NAMALWA (cell line): ENCODE measurements at places on chromosomes 7 and 10.

DNA sequence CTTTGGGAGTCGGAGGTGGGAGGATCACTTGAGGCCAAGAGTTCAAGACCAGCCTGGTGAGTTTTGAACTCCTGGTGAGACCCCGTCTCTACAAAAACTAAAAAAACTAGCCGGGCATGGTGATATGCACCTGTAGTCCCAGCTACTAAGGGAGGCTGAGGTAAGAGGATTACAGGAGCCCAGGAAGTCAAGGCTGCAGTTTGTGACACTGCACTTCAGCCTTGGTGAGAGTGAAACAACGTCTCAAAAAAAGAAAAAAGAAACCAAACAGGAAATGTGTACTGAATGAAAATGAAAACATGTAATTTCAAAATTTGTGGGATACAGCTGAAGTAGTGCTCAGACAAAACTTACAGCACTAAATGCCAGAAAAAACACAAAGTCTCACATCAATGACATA, 7.6 kb downstream of the ARHGAP12 start:
- DNase-seq, result no peak

GRCh38 chr7:133022661-133023060, 59.2 kb downstream of the CHCHD3 start:
- no peak for DNase-seq

DNA sequence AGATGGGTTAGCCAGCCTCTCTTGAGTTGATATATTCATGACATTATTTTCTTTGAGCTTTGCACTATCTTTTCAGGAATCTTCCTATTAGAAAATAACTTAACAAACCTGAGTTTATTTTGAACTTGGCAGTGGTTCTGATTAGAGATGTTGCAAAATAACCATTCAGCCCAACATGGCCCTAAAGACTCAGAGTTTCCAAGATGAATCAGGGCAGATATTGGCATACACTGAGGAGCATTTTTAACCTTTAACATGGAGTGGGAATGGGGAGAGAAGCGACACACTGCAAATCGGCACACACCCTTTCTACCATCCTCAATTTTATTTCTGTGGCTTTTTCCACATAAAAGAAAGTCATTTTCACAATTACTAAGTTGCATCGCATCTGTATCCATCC, 190.8 kb downstream of the TRIL start:
- no peak for DNase-seq

GRCh38 chr10:110275128-110275729, 29.5 kb downstream of the SMNDC1 start:
- no peak for DNase-seq

GRCh38 chr10:11504566-11505285, 106.7 kb downstream of the USP6NL start:
- no peak for DNase-seq

DNA sequence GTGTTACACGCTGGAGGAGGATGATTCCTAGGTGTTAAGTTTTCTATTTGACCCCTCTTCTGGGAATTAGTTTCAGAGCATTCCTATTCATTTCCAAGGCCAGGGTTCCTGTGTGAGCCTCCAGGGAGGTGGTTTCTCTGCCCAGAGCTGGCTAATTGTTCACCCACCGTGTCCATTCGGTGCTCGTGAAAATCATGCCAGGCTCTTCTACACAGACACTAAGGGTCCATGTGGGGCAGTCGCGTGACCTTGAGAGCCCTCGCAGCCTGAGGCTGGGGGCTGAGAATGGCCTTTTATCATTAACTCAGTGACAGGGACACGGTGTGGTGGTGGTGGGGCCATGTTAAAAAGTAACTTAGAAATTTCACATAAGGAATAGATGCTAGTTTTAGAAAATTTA, 83.7 kb downstream of the EMX2 start:
- DNase-seq, result no peak

- no peak for DNase-seq
These were observed 42.1 kb downstream of the AMZ1 start for GRCh38 chr7:2729893-2730716.

DNA sequence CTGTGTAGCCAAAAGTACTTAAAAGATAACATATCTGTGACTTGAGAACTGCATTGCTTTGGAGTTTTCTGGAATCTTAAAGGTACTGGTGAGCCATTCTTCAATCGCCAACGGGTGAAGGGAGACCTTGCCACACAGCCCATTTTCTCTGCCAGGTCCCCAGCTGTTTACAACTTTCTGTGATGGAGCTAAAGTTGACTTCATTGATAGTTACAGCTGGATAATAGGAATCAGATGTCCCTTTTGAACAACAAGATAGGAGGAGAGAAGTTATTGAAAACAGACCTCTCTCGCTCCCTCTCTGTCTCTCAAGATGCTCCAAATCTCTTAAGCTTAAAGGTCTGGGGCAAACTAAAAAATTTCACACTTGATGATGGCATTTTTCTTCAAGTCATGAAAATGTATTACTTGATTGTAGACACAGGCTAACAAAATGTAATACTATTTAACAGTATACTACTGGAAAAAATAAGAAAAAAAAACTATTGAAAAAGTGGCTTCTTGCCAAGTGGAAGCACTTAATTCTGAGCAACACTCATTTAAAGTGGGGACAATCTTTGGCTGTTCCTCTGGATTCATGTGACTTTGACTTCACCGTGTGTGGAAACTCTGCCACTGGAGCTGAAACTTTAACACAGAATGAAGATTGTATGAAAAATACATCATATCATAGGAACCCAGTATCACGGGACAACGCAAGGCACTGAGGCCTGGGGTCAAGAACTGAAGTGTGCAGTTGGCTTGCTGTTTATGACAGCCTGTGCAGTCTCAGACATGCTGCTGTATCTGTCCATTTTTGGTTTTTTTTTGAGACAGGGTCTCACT, 78.4 kb upstream of the AFAP1L2 start:
- no peak for DNase-seq

DNA sequence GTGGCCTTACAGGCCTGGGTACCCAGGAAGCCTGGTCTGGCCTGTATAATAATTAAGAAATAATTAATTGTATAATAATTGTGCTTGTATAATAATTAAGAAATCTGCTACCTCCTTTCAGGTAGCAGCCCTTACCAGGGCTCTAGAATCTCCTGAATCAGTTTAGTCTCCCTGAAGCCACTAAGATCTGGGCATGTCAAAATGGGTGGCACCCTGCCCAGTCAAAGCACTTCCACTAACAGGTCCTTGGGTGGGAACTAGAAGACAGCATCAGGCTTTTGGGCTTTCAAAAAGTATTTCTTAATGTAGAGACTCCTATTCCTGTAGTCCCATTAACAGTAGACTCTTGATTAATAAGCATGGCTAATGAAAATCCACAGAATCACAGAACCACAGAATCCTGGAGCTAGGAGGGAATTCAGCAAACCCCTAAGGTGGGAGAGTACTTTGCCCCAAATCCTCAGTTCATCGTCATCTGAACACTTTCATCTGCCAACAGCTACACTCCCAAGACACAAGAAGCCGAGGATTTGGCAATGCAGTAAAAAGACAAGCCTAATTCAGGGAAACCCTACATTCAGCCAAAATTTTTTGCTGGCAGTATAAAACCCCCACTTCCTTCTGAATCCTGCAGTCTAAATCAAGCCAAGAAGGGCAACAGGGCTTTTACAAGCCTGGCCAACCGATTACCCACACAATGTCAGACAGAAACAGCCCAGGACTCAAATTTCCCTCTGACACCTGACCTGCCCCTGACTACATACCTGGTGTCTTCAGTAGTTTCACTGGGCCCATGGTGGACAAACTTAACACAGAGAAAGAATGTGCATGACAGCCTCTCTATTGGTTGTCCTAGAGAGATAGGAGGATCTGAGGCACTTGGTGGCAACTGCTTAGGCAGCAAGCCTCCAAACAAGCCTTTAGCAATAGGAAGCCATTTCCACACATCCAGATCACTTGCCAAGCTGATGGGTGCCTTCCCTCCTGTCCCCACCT, 5.9 kb upstream of the IL6 start:
- no peak for DNase-seq

GRCh38 chr10:3765146-3765545, 19.9 kb downstream of the KLF6 start:
- no peak for DNase-seq

DNA sequence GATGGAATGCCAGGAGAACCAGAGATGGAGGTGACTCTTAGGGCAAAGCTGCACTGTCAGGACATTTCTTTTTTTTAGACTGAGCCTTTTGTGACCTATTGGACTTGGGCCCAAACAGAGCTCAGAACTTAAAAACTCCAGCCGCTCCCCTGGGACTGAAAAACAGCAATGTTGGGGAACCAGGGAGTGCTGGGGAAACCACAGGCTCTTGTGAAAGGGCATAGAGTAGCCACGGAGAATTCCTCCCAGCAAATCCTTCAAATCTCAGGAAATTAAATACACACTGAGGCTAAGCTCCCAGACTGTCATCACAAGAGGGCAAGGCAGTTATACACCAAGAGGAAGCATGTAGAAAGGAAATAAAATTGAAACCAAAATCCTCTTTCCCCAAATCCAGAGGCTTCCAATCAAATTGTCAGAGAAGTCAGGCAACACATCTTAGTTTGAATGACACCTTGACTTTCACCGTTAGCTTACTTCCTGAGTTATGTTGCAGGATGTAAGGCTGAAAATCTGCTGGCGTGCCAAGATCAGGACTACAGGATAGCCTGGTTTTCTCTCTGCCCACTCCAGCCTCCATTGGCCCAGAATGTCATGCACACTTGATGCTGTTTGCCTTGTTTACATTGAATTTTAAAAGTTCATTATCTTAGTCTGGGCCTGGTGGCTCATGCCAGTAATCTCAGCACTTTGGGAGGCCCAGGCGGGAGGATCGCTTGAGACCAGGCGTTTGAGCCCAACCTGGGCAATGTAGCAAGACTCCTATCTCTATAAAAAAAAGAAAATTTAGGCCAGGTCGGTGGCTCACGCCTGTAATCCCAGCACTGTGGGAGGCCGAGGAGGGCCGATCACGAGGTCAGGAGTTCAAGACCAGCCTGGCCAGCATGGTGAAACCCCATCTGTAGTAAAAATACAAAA, 2.6 kb upstream of the RFC2 start:
- peak; percentile 9 for DNase-seq

DNA sequence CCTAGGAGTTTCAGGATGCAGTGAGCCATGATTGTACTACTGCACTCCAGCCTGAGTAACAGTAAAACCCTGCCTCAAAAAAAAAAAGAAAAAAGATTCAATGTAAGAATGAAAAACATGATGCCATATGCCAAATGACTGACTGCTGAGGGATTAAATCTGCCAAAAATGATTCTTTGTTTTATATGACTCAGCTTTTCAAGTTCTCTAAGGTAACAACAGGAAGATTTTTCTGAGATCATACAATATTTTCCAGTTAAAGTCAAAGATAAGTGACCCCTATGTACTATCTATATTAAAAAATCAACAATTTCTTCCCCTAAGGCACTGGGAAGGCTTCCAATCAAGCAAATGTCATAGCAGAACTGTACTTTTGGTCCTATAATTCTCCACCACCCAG, 271.2 kb upstream of the IMMP2L start:
- no peak for DNase-seq

GRCh38 chr7:79531116-79531515, 77.6 kb upstream of the MAGI2 start:
- DNase-seq, result no peak

DNA sequence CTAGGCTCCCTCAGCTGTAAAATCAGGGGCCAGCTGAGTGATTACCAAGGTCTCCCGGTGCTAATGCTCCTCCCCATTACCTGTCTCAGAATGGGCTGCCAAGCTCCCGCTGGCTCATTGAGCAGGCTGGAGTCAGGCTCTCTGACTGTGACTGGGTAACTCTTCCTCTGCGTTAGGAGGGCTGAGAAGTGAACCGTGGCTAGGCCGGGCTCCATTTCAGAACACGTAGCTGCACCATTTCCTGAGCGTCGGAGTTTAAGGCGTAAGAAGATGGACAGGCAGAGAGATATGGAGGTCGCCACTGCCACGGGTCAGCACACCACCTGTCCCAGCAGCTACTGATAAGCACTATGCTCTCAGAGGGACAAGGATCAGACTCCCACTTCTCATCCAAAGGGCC, 250.3 kb downstream of the TCERG1L start:
- no peak for DNase-seq

DNA sequence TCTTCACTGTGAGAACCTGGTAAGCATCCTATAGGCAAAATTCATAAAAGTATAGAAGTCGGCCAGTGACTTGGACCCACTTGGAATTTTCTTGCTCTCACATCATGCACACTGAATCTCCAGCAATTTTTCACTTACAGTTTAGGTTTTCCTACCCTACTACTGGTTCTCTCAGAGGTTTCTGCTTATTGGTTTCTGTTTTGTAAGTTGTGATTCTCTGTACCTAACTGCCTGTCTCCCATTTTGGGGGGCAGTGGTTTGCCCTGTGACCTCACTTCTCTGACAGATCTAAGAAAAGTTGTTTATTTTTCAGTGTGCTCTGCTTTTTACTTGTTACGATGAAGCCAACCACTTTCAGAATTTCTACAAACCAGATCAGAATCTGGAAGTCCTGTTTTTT, 158.1 kb downstream of the CFTR start:
- no peak for DNase-seq

GRCh38 chr7:35831208-35831607, 30.4 kb downstream of the SEPTIN7 start:
- no peak for DNase-seq

DNA sequence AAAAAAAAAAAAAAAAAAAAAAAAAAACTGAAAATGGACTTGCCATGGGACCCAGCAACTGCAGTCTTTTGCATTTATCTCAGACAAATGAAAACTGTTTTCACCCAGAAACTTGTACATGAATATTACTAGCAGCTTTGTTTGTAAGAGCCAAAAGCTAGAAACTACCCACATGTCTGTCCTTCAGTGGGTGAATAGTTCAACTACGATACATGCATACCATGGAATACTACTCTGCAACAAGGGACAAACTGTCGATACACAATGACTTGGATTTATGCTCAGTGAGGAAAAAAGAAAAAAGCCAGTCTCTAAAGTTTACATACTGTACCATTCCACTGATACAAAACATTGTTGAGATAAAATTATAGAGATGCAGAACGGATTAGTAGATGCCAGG, 195.6 kb downstream of the KIAA1217 start:
- DNase-seq, result no peak

GRCh38 chr10:49299816-49300139, 808 bp downstream of the C10orf71 start:
- DNase-seq, result peak; percentile 87

GRCh38 chr10:85936161-85936560, 430.4 kb downstream of the GRID1 start:
- no peak for DNase-seq

GRCh38 chr10:106557951-106558733, 606.4 kb downstream of the SORCS1 start:
- no peak for DNase-seq

- DNase-seq, result no peak
These were observed 22.7 kb upstream of the TOMM7 start for GRCh38 chr7:22845221-22845834.

GRCh38 chr10:126500866-126501265, 112.6 kb upstream of the ADAM12 start:
- no peak for DNase-seq

- peak; percentile 65 for DNase-seq
These were observed 448 bp downstream of the SEC24C start for GRCh38 chr10:73744664-73744975.

GRCh38 chr7:154419344-154419743, 367.1 kb downstream of the DPP6 start:
- no peak for DNase-seq

- DNase-seq, result no peak
These were observed 93.8 kb upstream of the FAM13C start for GRCh38 chr10:59456199-59456598.
